ENCODE measurements at places on chromosomes 12 and 14.

DNA sequence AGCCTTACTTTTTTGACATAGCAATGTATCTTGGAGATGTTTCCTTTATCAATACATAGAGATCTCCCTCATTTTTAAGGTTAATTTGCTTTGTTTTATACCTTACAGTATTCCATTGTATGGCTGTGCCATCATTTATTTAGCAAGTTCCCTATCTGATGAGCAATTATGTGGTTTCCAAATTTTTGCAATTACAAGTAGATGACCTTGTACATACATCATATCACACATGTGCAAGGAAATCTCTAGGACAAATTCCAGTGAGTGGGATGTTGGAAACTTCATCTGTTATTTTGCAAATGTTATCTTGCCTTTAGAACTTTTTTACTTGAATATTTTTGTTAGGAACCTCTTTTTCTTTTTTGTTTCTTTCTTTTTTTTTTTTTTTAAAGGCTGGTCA lies 49.7 kb downstream of the DRAM1 start:
- no peak for DNase-seq

DNA sequence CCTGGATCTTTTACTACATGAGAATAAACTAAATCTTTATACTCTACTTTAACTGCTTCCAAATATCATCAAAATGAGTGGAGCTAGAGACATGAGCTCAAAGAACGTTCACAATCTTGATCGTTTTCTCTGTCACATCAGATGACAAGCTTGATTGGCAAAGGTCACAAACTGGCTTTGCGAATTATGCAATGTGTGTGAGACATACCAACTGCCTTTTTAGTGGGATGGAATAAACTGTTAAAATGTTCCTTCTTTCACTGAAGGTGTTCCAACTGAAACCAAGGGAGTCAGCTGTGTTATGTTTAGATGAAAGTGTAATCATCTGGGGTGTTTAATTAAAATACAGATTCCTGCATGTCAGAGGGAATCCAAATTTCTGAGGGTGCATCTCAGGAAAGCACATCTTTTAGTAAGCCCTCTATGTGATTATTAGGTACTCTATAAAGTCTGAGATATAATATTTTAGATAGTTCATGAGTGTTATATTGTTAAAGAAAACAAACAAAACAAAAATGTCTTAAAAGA lies 21.9 kb downstream of the KITLG start:
- DNase-seq, result no peak

DNA sequence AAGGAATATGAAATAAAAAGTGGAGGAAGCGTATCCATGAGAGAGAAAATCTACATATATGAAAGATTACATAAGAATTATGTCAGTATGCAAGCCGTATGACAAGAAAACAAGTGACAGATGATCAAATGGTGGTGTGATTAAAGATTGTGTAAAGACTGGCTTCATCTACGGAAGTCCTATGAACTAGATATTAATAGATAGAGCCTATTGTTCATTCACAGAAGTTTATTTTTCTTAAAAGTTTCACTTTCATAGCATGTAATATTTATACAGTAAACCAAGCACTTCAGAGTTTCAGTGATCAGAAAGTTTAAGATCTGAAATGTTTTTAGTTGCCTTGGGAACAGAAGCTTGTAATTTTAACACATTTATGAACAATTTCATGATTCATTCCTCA lies 84.5 kb downstream of the VRK1 start:
- no peak for DNase-seq

GRCh38 chr12:104248444-104248843 lies 32.9 kb downstream of the TXNRD1 start:
- DNase-seq, result no peak

DNA sequence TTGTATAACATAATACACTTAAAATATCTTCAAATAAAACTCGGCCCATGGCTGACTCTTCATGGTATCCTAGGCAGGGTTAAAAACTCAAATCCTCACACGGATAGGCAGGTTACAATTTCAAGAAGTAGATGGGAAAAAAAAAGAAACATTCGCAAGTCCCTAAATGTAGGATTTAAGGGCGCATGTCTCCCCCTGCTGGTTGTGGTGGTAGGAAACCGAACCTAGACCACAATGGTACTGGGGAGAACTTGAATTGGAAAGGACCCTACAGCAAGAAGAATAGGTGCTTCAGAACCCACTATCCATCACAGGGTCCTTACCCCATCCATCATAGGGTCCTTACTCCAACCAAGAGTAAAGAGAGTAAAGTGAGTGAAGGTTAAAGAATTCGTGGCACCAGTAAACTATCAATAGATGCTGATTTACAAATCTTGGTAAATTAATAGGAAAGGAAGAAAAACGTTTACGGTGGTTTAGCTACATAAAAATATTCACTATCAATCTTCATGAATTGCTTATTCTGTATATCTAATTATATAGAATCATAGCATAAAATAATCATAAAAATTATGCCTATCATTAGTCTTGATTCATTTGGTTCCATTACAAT lies 3.3 kb upstream of the CIPC start:
- peak; percentile 71 for DNase-seq

DNA sequence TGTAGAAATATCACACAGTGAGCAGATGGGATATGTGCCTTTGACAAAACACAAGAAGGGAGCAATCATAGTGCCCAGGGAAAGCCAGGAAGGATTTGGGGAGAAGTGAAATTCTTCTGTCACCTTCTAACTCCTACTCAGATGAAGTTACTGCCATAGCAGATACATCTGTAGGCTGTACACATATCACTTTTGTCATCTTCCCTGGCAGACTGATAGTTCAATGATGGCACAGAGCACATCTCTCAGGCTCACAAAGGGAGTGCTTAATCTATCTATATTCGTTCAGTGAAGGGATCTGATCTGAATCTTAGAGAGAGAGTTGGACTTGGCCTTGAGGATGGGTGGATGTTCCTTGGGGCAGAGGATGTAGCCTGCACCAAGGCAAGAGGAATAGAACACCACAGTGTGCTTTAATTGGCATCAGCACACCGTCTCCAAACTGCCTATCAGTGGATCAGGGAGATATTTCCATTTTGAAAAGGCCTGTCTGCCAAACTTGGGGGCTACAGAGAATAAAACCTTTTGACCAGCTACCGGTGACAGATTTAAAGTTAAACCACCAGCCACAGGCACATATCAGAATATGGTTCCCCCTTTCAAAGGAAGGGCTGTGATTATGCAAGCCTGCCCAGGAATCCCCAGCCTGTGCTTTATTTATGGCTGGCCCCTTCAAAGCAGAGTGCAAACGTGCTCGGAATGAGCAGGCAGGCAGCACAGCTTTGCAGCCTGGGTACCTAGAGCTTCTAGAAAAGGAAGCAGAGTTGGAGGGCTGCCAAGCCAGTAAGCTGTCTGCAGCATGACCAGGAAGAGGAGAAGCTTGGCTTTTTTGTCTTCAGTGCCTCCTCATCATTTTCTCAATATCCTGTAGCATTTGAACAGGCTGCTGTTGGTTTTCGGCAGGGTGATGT lies 165.5 kb upstream of the DYRK2 start:
- DNase-seq, result peak; percentile 34

GRCh38 chr12:76329159-76329558 lies 19.1 kb downstream of the BBS10 start:
- DNase-seq, result no peak

GRCh38 chr12:106866426-106867080 lies 89.2 kb upstream of the TMEM263 start:
- no peak for DNase-seq

DNA sequence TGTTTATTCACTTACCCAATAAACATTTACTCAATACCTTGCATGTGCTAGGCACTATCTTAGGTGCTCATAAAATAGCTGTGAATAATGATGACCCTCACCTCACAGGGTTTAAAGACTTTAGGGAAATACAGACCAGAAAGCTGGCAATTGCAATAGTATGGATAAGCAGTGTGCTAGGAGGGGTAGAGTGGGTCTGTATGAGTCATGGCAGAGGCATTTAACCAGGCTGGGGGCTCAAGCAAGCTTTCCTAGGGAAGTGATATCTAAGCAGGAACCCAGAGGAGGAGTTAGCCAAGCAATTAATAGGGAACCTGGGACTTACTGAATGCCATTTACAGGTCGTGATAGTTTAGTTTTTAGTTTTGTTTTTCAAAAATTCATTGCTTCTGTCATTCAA lies 123.9 kb upstream of the CCDC198 start:
- no peak for DNase-seq

DNA sequence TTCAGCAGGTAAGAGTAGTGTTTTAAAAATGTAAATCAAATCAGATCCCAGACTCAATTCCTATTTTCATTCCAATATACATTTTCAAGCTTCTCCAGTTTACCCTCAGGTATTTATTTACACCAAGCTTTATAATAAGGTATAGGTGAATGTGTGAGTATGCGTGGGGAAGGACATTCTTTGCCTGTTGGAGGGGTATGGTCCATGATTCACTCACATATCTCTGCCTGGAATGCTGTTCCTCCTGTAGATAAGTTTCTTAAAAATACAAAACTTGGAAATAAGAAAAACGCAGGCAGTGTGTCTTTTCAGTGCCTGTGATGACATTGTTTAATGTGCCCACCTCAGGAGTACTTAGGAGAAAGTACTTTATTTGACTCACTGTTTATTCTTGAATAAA lies 118.6 kb downstream of the CCDC91 start:
- DNase-seq, result no peak

- no peak for DNase-seq
Observed at GRCh38 chr14:49089107-49089506, 497.1 kb downstream of the RPS29 start.

GRCh38 chr14:52348776-52349175 lies 34.7 kb downstream of the PTGER2 start:
- no peak for DNase-seq

GRCh38 chr12:82688035-82688501 lies 1.4 kb downstream of the TMTC2 start:
- DNase-seq, result no peak

- no peak for DNase-seq
Observed at GRCh38 chr12:75317784-75318183, 12.3 kb downstream of the CAPS2 start.

DNA sequence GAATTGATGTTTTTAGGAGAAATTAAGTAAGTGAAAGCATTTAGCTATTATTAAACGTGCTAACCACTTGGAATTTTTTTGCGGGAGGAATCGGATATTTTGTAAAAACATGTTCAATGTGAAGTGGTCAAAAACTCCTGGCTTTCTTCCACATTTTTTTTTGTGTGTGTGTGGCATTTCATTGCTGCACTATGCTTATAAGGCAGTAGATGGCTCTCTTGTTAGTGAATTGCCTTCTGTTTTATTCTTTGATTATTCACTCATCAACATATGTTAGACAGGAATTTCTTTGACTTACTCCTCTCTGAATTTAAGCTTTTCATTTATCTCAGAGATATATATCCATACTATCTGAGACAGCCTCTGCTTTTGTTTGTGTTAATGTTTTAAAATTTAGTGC lies 71.3 kb downstream of the DERA start:
- DNase-seq, result no peak

- DNase-seq, result no peak
Observed at GRCh38 chr12:129300011-129300410, 446.7 kb downstream of the GLT1D1 start.

DNA sequence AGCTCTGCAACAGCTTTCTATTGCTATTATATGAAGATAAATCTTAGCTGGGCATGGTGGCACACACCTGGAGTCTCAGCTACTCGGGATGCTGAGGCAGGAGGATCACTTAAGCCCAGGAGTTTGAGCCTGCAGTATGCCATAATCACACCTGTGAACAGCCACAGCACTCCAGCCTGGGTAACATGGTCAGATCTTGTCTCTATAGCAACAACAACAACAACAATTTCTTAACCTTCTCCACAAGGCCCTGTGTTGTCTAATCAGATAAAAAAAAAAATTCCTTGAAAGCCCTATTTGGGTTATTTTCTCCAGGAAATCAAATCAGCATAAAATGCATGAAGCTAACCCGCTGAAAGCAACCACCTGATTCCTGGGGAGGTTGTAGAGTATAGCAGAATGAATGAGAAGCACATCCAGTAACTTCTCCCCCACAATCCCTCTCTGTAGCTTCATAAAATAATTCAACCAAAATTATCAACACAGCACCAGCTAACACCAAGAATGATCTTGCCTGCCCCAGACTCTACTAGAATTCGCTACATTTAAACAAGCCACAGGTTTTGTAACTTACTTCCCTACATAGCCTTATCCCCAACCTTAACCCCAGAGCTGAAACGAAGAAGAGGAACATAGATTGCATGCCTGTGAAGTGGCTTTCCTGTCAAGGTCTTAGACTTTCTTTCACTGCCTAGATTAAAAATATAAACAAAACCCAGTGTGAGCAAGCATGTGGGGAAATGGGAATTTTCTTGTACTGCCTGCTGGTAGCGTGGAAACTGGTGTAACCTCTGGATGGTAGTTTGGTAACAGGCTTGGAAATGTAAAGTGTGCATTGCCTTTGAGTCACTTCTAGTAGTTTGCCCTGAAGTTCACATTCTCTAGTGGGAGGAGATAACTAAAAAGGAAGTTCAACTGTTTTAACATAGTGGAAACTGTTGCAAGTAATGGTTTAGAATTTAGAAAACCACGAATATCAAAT lies 6.0 kb upstream of the STK38L start:
- DNase-seq, result no peak

- DNase-seq, result no peak
Observed at GRCh38 chr14:67522270-67522669, 10.8 kb upstream of the PLEKHH1 start.

DNA sequence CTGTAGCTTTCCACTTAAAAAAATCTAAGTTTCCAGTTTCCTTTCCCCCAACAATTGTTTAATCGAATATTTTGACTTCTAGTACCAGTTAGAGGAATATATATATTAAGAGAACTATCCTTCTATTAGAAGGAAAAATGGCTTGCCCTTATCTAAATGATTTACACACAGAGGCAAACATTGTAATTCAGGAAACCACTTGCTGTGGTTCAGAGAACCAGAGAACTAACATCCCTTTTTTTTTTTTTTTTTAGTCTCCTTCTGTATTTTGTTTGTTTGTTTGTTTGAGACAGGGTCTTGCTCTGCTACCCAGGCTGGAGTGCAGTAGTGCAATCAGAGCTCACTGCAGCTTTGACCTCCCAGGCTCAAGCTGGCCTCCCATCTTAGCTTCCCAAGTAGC lies 746.6 kb downstream of the VRK1 start:
- no peak for DNase-seq

- peak; percentile 22 for DNase-seq
Observed at GRCh38 chr14:97602438-97603117, 805.4 kb downstream of the VRK1 start.

GRCh38 chr14:100361626-100362025 lies 38.5 kb downstream of the SLC25A47 start:
- no peak for DNase-seq

Measured in stimulated activated CD8-positive, alpha-beta memory T cell treated with anti-CD3 and anti-CD28 coated beads, Interleukin-4, amount 100 ng/mL, for 24 hours (primary cell).